SK-N-SH (cell line): ENCODE measurements at places on chromosomes 4 and X. TPM values are rescaled to one million over a fixed set of nuclear protein-coding genes. Genes with fewer than 3 reads are reported as not detected.

The LEF1 gene
- polyA plus RNA-seq = 0.36 and 0.89 TPM in 2 replicates

The PLP1 gene
- 0.49 and 0.90 TPM in 2 replicates for polyA plus RNA-seq

The VCX2 gene
- polyA plus RNA-seq = not detected in 2 replicates

The CXorf49 gene
- polyA plus RNA-seq = not detected in 2 replicates

The CCNA2 gene
- polyA plus RNA-seq = 23.0 and 23.8 TPM in 2 replicates

The USP17L12 gene
- polyA plus RNA-seq = not detected in 2 replicates

The SLC26A1 gene
- polyA plus RNA-seq = 0.05 and 0.08 TPM in 2 replicates

The HPGDS gene
- polyA plus RNA-seq = not detected in 2 replicates

The CENPI gene
- 2.4 and 2.6 TPM in 2 replicates for polyA plus RNA-seq

The CCNI gene
- 56.8 and 61.8 TPM in 2 replicates for polyA plus RNA-seq

The ADGRL3 gene
- 0.02 and 0.03 TPM in 2 replicates for polyA plus RNA-seq

The ARHGAP36 gene
- 0.23 and 0.86 TPM in 2 replicates for polyA plus RNA-seq

The RPL9 gene
- 1,564 and 2,425 TPM in 2 replicates for polyA plus RNA-seq

The DOK7 gene
- polyA plus RNA-seq = 0.05 TPM in 1 of 2 replicates, not detected in the other

The EMCN gene
- polyA plus RNA-seq = 0.30 and 0.62 TPM in 2 replicates

The SLC25A14 gene
- 14.0 and 21.7 TPM in 2 replicates for polyA plus RNA-seq
